Right lobe of liver (tissue), 6 donors: ENCODE measurements at places on chromosomes 16 and 17. TPM values are rescaled to one million over a fixed set of nuclear protein-coding genes. Genes with fewer than 3 reads are reported as not detected.
A peak's percentile ranks its signal among the peaks of the same experiment; 100 is the strongest.

DNA sequence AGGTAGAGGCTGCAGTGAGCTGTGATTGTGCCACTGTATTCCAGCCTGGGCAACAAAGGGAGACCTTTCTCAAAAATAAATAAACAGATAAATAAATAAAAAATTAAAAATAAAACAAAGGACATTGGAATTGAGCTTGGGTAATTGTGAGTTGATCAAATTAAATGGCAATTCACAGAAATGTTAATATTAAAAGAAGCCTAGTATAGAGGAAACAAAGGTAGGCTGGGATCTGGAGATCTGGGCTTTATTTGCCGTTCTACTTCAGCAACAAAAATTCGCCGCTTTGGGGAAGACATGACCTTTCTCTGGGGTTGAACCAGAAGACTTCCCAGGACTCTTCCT lies 332 bp upstream of the VPS25 start:
- H3K27me3 ChIP-seq: no peaks in the 10 kb centered on the region
- no peaks in the 10 kb centered on the region for H3K4me1 ChIP-seq
- H3K4me3 ChIP-seq: peak overlapping the region; percentile 95

GRCh38 chr16:78306361-78306760 lies 206.9 kb downstream of the WWOX start:
- no peak overlapping the region for H3K27ac ChIP-seq
- peaks cover 14% of the 10 kb centered on the region for H3K4me1 ChIP-seq
- no peaks in the 10 kb centered on the region for H3K36me3 ChIP-seq
- no peak overlapping the region for H3K4me3 ChIP-seq
- DNase-seq: no peak

The HLF gene
- total RNA-seq: 68.1 TPM

The CLEC18A gene
- 1.1 TPM for total RNA-seq

- no peak for DNase-seq
- H3K4me1 ChIP-seq: no peaks in the 10 kb centered on the region
- H3K4me3 ChIP-seq: no peak overlapping the region
- no peaks in the 10 kb centered on the region for H3K36me3 ChIP-seq
Observed at GRCh38 chr17:60173304-60173819, 23.6 kb downstream of the CA4 start.

DNA sequence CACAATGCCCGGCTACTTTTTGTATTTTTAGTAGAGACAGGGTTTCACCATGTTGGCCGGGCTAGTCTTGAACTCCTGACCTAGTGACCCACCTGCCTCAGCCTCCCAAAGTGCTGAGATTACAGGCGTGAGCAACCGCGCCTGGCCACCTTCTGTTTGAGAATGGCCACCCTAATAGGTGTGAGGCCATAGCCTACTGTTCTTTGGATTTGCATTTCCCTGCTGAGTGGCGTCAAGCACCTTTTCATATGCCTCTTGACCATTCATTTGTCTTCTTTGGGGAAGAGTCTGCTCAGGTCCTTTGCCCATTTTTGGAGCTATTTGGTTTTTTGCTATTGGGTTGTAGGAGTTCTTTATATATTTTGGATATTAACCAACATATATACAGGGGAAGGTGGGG lies 276.7 kb downstream of the PARN start:
- H3K36me3 ChIP-seq: no peaks in the 10 kb centered on the region
- DNase-seq: no peak
- no peaks in the 10 kb centered on the region for H3K27me3 ChIP-seq
- no peaks in the 10 kb centered on the region for H3K4me1 ChIP-seq
- no peak overlapping the region for H3K27ac ChIP-seq

The FBXL19 gene
- total RNA-seq: 8.0 TPM

DNA sequence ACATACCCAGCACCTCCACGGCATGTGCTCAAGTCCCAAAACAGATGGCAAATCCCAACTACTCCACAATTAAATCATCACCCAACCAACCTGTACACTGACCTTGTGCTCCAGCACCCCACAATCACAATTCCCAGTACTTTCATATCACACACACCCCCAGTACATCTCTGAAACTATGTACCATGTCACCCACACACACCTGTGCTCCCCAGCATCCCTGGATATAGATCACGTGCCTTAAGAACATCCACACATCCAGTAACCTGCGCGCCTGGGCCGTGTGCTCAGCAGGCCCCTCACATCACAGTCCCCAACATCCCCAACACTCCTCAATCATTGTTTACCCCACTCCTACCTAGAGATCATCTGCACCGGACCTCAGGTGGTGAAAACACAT lies 2.1 kb downstream of the NLGN2 start:
- H3K27me3 ChIP-seq: no peaks in the 10 kb centered on the region
- no peak for DNase-seq
- H3K4me3 ChIP-seq: no peak overlapping the region
- H3K27ac ChIP-seq: no peak overlapping the region

The TBC1D3H gene
- not detected for total RNA-seq

The KRT9 gene
- total RNA-seq: not detected

- no peak overlapping the region for H3K27ac ChIP-seq
- H3K4me1 ChIP-seq: peaks cover 10% of the 10 kb centered on the region
- H3K27me3 ChIP-seq: no peaks in the 10 kb centered on the region
- no peak overlapping the region for H3K4me3 ChIP-seq
- H3K36me3 ChIP-seq: no peaks in the 10 kb centered on the region
Observed at GRCh38 chr17:35082073-35082657, 18.7 kb upstream of the RFFL start.

The TBC1D3 gene
- not detected for total RNA-seq

DNA sequence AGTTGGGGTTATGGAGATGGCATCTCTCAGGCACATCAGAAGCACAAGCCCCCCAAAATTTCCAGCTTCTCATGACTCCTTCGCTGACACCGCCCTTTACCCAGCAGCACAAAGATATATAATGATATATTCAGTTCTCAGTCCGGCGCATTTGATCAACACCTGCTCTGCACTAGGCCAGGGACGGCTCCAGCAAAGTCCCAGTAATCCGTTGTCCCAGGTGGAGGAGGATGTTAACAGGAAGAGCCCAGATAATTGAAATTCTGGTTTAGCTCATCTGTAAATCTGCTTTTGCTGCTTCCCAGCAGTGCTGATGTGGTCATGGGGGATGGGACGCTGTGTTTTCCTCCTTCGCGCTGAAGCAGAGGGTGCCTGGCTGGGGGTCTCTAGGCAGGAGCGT lies 131.5 kb downstream of the OR1D5 start:
- no peak overlapping the region for H3K27ac ChIP-seq
- H3K4me1 ChIP-seq: no peaks in the 10 kb centered on the region
- H3K27me3 ChIP-seq: no peaks in the 10 kb centered on the region
- no peaks in the 10 kb centered on the region for H3K36me3 ChIP-seq
- no peak for DNase-seq

DNA sequence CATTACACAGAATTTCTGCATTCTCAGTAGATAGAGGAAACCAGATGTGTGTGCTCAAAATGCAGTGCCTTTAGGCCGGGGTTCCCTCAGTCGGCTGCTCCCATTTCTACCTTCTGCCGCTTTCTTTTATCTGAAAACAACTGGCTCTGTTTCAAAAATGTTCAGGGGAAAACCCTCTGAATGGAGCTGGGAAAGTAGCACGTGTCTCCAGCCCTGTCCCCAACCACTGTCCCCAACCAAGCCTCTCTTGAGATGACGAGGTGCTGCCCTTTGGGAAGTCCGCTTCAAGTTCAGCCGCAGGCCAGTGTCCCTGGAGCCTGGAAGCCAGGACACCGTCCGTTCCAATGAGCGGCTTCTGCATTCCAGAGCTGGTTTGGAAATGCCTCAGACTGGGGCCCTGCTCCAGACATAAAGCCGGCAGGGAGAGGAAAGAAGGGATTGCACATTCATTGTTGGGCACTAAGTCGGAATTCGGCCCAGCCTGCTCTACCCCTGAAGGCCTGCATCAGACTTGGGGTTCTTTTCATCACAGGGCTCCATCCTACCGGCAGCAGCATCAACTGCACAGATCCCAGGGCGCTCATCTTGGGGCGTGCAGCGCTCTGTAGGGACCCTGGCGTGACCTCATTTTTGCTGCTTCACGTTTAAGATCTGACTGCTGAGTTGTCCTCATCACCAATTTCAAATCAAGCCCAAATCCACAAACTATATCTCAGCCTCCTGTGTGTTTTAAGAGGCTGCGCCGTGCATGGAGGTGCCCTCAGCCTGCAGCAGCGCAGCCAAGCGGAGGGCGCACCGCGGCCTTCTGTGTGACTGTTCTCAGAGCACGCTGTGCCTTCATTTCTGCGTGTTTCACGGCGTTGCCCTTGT lies 111.3 kb downstream of the BANP start:
- H3K4me1 ChIP-seq: no peaks in the 10 kb centered on the region
- no peaks in the 10 kb centered on the region for H3K27me3 ChIP-seq
- no peak overlapping the region for H3K4me3 ChIP-seq
- peaks cover 29% of the 10 kb centered on the region for H3K36me3 ChIP-seq
- no peak for DNase-seq

GRCh38 chr17:60901806-60902205 lies 224.2 kb downstream of the BCAS3 start:
- no peak overlapping the region for H3K4me3 ChIP-seq
- H3K36me3 ChIP-seq: no peaks in the 10 kb centered on the region
- no peaks in the 10 kb centered on the region for H3K4me1 ChIP-seq
- DNase-seq: no peak
- no peak overlapping the region for H3K27ac ChIP-seq

The TBC1D3G gene
- not detected for total RNA-seq

- no peak overlapping the region for H3K4me3 ChIP-seq
- no peaks in the 10 kb centered on the region for H3K4me1 ChIP-seq
Observed at GRCh38 chr16:89981414-89981813, 32.9 kb downstream of the DEF8 start.

- no peaks in the 10 kb centered on the region for H3K36me3 ChIP-seq
- no peaks in the 10 kb centered on the region for H3K4me1 ChIP-seq
- H3K27me3 ChIP-seq: no peaks in the 10 kb centered on the region
- DNase-seq: no peak
- H3K27ac ChIP-seq: peak overlapping the region; percentile 96
- H3K4me3 ChIP-seq: no peak overlapping the region
Observed at GRCh38 chr16:73053364-73054124, 5.6 kb upstream of the ZFHX3 start.

GRCh38 chr17:50904518-50905459 lies 38.6 kb upstream of the TOB1 start:
- no peaks in the 10 kb centered on the region for H3K36me3 ChIP-seq
- no peaks in the 10 kb centered on the region for H3K4me1 ChIP-seq
- no peaks in the 10 kb centered on the region for H3K27me3 ChIP-seq

DNA sequence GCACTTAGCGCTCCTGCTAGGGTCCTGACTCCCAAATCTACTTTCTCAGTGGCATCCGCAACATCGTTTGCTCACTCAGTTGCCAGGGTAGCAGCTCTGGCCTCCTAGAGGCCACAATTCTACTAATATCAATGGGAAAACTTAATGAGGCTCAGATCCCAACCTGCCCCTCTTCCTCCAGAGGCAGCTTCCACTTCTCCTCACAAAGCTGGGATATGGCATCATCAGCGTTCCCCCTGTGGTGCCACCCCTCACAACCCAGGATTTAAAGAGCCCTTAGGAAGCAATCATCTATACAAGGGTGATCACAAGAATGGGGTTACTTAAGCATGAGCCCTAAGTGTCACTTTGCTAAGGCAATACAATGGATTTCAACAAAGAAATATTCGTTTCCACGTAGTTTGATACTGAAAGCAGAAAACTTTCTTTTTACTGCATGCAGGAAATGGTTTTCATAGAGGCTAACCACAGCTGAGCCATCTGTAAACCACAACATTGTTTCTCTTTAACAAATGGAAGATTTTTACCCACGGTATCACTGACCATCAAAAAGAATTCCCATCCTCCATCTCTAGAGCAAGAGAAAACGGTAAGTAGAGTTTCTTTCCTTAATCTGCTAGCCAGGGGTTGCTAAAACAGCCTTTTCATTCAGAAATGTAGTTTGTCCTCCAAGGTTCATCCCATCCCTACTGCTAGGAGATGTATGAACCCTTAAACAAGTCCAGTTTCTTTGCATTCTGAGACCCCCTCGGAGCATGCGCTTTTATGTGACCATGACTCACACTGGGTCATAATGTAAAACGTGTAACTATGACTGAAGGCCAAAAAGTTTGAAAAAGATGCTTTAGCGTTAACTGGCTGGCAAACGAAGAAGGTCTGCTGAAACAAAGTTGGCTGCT lies 68.3 kb upstream of the BCAR1 start:
- no peaks in the 10 kb centered on the region for H3K36me3 ChIP-seq
- H3K27me3 ChIP-seq: no peaks in the 10 kb centered on the region
- no peak for DNase-seq
- no peak overlapping the region for H3K4me3 ChIP-seq
- no peak overlapping the region for H3K27ac ChIP-seq

The ZNF205 gene
- 5.4 TPM for total RNA-seq

The CDT1 gene
- total RNA-seq: 0.28 TPM

GRCh38 chr17:61443475-61443882 lies 8.7 kb upstream of the TBX4 start:
- H3K4me1 ChIP-seq: no peaks in the 10 kb centered on the region
- no peaks in the 10 kb centered on the region for H3K27me3 ChIP-seq
- H3K36me3 ChIP-seq: no peaks in the 10 kb centered on the region
- no peak overlapping the region for H3K4me3 ChIP-seq

- no peak overlapping the region for H3K27ac ChIP-seq
- H3K36me3 ChIP-seq: no peaks in the 10 kb centered on the region
- no peak for DNase-seq
- H3K27me3 ChIP-seq: no peaks in the 10 kb centered on the region
- no peaks in the 10 kb centered on the region for H3K4me1 ChIP-seq
Observed at GRCh38 chr16:12336141-12336540, 359.6 kb downstream of the SNX29 start.

- peak overlapping the region; percentile 95 for H3K4me3 ChIP-seq
- H3K27ac ChIP-seq: peak overlapping the region; percentile 96
- H3K4me1 ChIP-seq: no peaks in the 10 kb centered on the region
- no peaks in the 10 kb centered on the region for H3K27me3 ChIP-seq
- no peak for DNase-seq
- H3K36me3 ChIP-seq: no peaks in the 10 kb centered on the region
Observed at GRCh38 chr17:63826468-63827001, 696 bp upstream of the PSMC5 start.

The WIPF2 gene
- total RNA-seq: 9.2 TPM

The SMIM36 gene
- not detected for total RNA-seq

The ALDOC gene
- 36.0 TPM for total RNA-seq

GRCh38 chr17:34998205-34998604 lies 17.9 kb downstream of the LIG3 start:
- no peak overlapping the region for H3K4me3 ChIP-seq
- no peak overlapping the region for H3K27ac ChIP-seq
- no peaks in the 10 kb centered on the region for H3K27me3 ChIP-seq
- H3K4me1 ChIP-seq: no peaks in the 10 kb centered on the region
- no peaks in the 10 kb centered on the region for H3K36me3 ChIP-seq

DNA sequence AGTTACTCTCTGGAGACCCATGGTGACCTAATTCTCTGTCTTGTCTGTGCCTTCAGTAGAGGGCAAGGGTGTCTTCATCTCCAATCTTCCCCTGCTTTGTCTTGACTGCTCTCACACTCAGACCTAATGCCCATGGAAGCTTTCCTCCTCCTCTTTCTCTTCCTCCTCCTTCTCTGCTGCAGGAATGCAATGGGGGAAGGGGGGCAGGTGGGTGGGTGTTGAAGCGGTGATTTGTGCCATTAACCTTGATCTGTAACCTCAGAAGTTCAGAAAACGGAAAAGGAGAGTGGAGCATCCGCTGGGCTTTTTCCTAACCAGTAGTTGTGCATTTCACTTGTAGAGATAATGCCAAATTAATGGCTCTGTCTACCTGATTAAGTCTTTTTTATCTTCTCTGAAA lies 172.3 kb upstream of the CDH11 start:
- H3K4me1 ChIP-seq: no peaks in the 10 kb centered on the region
- no peak for DNase-seq
- H3K36me3 ChIP-seq: no peaks in the 10 kb centered on the region
- no peak overlapping the region for H3K4me3 ChIP-seq
- no peak overlapping the region for H3K27ac ChIP-seq
- H3K27me3 ChIP-seq: no peaks in the 10 kb centered on the region
